ENCODE measurements at places on chromosomes 13 and 19. TPM values are rescaled to one million over a fixed set of nuclear protein-coding genes. Genes with fewer than 3 reads are reported as not detected.
A peak's percentile ranks its signal among the peaks of the same experiment; 100 is the strongest.

DNA sequence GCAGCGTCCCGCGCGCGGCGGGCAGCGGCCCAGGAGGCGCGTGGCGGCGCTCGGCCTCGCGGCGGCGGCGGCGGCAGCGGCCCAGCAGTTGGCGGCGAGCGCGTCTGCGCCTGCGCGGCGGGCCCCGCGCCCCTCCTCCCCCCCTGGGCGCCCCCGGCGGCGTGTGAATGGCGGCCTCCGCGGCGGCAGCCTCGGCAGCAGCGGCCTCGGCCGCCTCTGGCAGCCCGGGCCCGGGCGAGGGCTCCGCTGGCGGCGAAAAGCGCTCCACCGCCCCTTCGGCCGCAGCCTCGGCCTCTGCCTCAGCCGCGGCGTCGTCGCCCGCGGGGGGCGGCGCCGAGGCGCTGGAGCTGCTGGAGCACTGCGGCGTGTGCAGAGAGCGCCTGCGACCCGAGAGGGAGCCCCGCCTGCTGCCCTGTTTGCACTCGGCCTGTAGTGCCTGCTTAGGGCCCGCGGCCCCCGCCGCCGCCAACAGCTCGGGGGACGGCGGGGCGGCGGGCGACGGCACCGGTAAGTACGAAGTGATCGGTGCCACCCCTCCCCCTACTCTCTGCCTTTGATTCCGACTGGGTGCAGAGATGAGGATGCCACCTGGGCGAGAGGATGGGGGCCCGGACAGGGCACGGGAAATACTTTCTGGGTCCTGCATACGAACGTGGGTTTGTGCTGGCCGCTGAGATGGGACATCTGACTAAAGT lies 874 bp downstream of the TRIM28 start:
- peak overlapping the region; percentile 96 for H3K4me3 ChIP-seq
- peak; percentile 49 for DNase-seq
- H3K27me3 ChIP-seq, result peaks cover 6% of the 10 kb centered on the region
- peaks cover 47% of the 10 kb centered on the region for H3K36me3 ChIP-seq

GRCh38 chr13:30871588-30872275 lies 34.3 kb upstream of the MEDAG start:
- peaks cover 2% of the 10 kb centered on the region for H3K4me1 ChIP-seq
- H3K4me3 ChIP-seq, result no peak overlapping the region
- DNase-seq, result no peak
- H3K36me3 ChIP-seq, result no peaks in the 10 kb centered on the region

GRCh38 chr13:112616586-112617362 lies 28.8 kb upstream of the TUBGCP3 start:
- no peaks in the 10 kb centered on the region for H3K36me3 ChIP-seq
- DNase-seq, result peak; percentile 27
- H3K27me3 ChIP-seq, result peaks cover 22% of the 10 kb centered on the region

GRCh38 chr19:53988981-53989380 lies 2.5 kb upstream of the CACNG6 start:
- no peaks in the 10 kb centered on the region for H3K36me3 ChIP-seq
- DNase-seq, result no peak
- no peak overlapping the region for H3K27ac ChIP-seq
- no peak overlapping the region for H3K4me3 ChIP-seq

DNA sequence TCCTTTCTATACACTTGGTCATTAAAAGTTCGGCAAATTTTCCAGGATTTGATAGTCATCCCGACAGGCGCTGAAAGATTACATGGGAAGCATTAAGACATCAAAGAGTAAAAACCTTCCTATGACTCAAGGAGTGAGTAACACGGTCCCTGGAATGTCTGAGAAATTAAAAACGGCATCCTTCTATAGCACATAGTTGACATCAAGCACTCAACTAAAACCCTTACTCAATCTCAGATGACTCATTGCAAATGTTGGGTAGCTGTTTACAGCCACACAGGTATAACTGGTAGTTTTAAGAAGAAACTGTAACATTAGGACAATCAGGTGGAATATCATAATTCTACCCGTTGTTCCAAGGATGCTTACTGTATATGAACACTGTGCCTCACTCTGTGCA lies 6.4 kb upstream of the LGALS13 start:
- H3K4me1 ChIP-seq, result no peaks in the 10 kb centered on the region
- no peaks in the 10 kb centered on the region for H3K36me3 ChIP-seq
- DNase-seq, result no peak

The KIR2DL3 gene
- not detected for total RNA-seq

The KIR2DL4 gene
- not detected for total RNA-seq

The HNRNPA1L2 gene
- total RNA-seq, result 8.9 TPM

The GNG8 gene
- 3.1 TPM for total RNA-seq

Data from activated CD4-positive, alpha-beta memory T cell treated with anti-CD3 and anti-CD28 coated beads, Interleukin-2, amount 10 ng/mL, durations not matched to agents 7 days and 5 days (primary cell).